ENCODE measurements at places on chromosomes 3 and 15. TPM values are rescaled to one million over a fixed set of nuclear protein-coding genes. Genes with fewer than 3 reads are reported as not detected.

The GPR171 gene
- total RNA-seq, result not detected

The SMCO1 gene
- not detected for total RNA-seq

The EPHA3 gene
- 5.2 TPM for total RNA-seq

The ACAN gene
- 0.36 TPM for total RNA-seq

The SLC2A2 gene
- not detected for total RNA-seq

The TLR9 gene
- not detected for total RNA-seq

The ITPR1 gene
- 34.5 TPM for total RNA-seq
